ENCODE measurements at places on chromosomes 11 and 22. TPM values are rescaled to one million over a fixed set of nuclear protein-coding genes. Genes with fewer than 3 reads are reported as not detected.

The OR8B3 gene
- not detected for total RNA-seq

The KCNJ1 gene
- not detected for total RNA-seq

- no peak for DNase-seq
Observed at GRCh38 chr11:93686812-93687211, 25.3 kb downstream of the CEP295 start.

- no peak for DNase-seq
Observed at GRCh38 chr22:29105468-29105867, 32.6 kb downstream of the KREMEN1 start.

The PKDREJ gene
- 0.35 TPM for total RNA-seq

Data from mucosa of descending colon (tissue), 3 donors.